Tibial nerve (tissue), 4 donors: ENCODE measurements at places on chromosomes 12 and 14.

DNA sequence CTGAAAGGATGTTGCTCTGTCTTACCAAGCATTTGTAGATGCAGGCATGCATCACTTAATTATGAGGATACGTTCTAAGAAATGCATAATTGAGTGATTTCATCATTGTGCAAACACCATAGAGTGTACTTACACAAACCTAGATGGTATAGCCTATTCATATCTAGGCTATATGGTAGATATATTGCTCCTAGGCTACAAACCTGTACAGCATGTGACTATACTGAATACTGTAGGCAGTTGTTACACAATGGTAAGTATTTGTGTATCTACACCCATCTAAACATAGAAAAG lies 75.9 kb downstream of the IFT81 start:
- no peak overlapping the region for H3K27ac ChIP-seq
- DNase-seq = no peak
- no peaks in the 10 kb centered on the region for H3K36me3 ChIP-seq
- no peaks in the 10 kb centered on the region for H3K27me3 ChIP-seq

GRCh38 chr12:5430641-5431603 lies 986 bp upstream of the NTF3 start:
- DNase-seq = no peak
- H3K27ac ChIP-seq = no peak overlapping the region
- peak overlapping the region; percentile 38 for H3K4me3 ChIP-seq
- H3K27me3 ChIP-seq = peaks cover 75% of the 10 kb centered on the region
- H3K4me1 ChIP-seq = peaks cover 4% of the 10 kb centered on the region

DNA sequence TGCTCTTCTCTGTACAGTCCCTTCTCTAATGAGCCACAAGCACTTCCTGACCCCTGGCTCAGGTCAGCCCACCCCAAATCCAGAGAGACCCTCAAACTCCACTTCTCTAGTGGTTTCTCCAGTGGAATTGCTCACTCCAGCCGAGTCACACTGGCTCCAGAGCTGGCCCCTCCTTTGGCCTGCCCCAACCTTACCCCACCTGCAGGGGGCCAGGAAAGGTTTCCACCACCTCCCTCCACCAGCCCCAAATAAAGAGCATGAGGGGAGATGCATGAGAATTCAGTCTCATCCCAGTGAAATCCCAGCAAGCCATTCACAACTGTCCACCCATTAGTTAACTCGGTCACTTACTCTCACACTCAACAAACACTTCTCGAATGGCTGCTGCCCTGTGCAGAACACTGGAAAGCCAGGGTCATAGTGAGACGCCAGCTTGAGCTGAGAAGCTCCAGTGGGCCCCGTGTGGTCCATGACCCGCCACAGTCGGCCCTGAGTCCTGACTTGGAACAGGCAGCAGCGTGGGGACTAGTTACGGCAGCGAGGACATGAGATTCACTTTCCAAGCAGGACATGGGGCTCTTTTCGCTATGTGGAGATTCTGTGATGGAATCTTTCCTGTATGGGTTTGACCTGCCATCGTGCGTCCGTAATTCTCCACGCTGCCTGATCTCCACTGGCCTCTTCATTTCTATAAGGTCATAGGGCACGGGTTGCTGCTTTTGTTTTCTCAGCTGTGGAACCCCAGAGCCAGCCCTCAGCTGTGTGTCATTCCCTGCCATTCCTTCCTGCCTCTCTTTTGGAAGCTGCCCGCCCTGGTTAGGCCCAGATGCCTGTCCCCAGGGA lies 44.2 kb downstream of the SLC6A12 start:
- no peak overlapping the region for H3K4me3 ChIP-seq
- H3K27ac ChIP-seq = no peak overlapping the region
- no peaks in the 10 kb centered on the region for H3K27me3 ChIP-seq
- H3K4me1 ChIP-seq = peaks cover 32% of the 10 kb centered on the region

DNA sequence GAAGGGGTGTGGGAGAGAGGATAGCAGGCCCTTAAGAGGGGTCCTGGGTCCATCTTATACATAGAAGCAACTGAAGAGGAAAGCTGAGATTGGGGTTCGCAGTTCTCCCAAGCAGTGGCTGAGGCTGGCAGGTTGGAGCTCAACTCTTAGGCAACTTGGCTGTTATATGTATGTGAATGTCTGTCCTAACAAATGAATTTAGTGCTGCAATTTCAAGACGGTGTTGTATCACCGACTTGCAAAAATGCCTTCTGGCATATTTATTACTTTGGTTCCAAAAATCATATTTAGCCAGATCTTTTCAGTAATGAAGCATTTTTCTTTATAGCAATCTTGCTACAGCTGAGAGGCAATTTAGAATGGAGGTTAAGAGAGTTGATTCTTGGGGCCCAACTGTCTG lies 148.3 kb downstream of the AKAP6 start:
- peaks cover 17% of the 10 kb centered on the region for H3K4me1 ChIP-seq
- no peaks in the 10 kb centered on the region for H3K27me3 ChIP-seq
- no peak for DNase-seq
- no peaks in the 10 kb centered on the region for H3K36me3 ChIP-seq

DNA sequence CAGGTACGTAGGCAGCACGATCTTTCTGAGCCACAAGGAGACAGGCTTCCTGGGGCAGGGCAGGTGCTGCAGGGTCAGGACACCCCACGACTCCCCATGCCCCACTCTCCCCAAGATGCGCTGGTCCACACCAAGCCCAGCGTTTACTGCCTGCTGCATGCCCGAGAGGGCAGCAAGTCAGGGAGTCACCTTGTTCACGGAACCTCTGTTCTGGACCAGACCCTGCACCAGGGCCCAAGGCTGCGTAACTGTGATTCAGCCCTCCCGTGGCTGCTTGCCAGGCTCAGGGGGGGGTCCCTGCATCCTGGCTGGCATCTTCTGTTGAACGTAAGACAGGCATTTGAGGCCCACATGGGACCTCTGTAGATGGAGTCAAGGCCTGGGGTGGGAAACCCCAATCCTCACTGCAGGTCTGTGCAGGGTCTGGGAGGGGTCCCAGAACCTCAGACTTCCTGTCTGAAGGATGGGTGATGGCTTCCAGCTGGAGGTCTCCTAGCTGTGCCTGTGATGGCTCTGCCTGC lies 228.6 kb upstream of the RTL1 start:
- no peak overlapping the region for H3K4me3 ChIP-seq
- no peak overlapping the region for H3K27ac ChIP-seq
- no peaks in the 10 kb centered on the region for H3K36me3 ChIP-seq

DNA sequence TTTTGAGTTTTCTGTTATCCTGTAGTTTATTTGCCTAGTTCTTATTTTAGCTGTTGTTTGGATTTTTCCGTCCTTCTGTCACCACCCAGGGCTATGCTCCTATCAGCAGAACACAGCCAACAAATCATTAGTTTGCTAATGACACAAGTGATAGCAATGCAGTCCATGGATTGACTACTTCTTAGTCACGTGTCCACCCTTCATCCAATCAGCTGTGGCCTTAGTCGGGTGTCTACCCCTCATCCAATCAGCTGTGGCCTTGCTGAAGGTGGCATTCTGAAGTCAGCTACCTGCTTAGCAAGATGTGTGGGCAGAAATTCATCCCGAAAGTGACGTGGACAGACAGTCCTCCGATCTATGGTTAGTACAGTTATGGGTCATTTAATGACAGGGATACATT lies 182.3 kb downstream of the GALC start:
- no peak for DNase-seq
- no peaks in the 10 kb centered on the region for H3K27me3 ChIP-seq
- no peak overlapping the region for H3K4me3 ChIP-seq
- no peaks in the 10 kb centered on the region for H3K4me1 ChIP-seq
- no peaks in the 10 kb centered on the region for H3K36me3 ChIP-seq

DNA sequence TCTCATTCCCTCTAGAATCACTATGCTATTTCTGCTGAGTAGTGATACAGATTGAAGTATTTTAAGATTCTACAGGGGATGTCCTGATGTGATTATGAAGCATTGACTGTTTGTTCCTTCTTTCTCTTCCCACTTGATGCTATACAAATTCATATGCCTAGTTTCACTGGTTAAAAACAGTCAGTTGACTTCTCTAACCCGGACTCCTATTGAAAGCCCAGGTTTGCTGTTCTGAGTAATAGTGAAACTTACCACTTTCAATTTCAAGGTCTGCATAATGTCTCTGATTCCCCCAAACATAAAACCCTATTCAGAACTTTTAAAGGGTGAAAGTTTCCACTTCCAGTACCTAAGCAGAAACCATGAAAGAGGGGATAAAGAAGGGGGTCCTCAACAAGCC lies 117.7 kb upstream of the RPL10L start:
- no peaks in the 10 kb centered on the region for H3K4me1 ChIP-seq
- no peak for DNase-seq
- no peak overlapping the region for H3K4me3 ChIP-seq
- H3K36me3 ChIP-seq = no peaks in the 10 kb centered on the region

GRCh38 chr14:74109369-74109768 lies 24.6 kb downstream of the LIN52 start:
- no peak overlapping the region for H3K4me3 ChIP-seq
- no peak overlapping the region for H3K27ac ChIP-seq
- peaks cover 3% of the 10 kb centered on the region for H3K36me3 ChIP-seq
- H3K4me1 ChIP-seq = no peaks in the 10 kb centered on the region

GRCh38 chr14:52801014-52801712 lies 9.8 kb upstream of the GNPNAT1 start:
- no peak overlapping the region for H3K4me3 ChIP-seq
- no peak overlapping the region for H3K27ac ChIP-seq
- H3K36me3 ChIP-seq = no peaks in the 10 kb centered on the region

DNA sequence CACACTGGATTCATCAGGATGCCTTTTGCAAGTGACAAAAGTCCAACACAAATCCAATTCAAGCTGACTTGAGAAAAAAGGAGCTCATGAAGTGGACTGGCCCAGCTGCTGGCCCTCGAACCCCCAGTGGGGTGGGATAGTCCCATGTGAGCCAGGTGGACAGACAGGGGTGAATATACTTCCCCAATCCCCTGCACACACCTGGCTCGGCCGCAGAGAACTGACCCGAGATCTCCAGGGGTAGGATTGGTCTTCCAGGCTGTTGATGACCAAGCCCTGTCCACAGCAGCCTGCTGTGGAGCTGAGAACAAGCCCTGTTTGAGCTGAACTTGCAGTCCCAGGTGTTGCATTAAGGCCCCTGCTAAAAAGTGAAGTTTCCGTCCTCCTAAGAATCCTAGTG lies 56.2 kb downstream of the TPCN1 start:
- no peak for DNase-seq
- no peak overlapping the region for H3K27ac ChIP-seq
- no peak overlapping the region for H3K4me3 ChIP-seq
- peaks cover 11% of the 10 kb centered on the region for H3K4me1 ChIP-seq
- no peaks in the 10 kb centered on the region for H3K27me3 ChIP-seq

GRCh38 chr14:64674829-64675228 lies 29.4 kb upstream of the PLEKHG3 start:
- no peak for DNase-seq
- H3K27me3 ChIP-seq = no peaks in the 10 kb centered on the region
- H3K36me3 ChIP-seq = no peaks in the 10 kb centered on the region
- no peak overlapping the region for H3K27ac ChIP-seq

- no peaks in the 10 kb centered on the region for H3K27me3 ChIP-seq
- H3K4me1 ChIP-seq = no peaks in the 10 kb centered on the region
Observed at GRCh38 chr12:81705586-81705985, 53.6 kb downstream of the PPFIA2 start.

GRCh38 chr12:40436564-40436963 lies 211.8 kb downstream of the LRRK2 start:
- no peak overlapping the region for H3K4me3 ChIP-seq
- no peaks in the 10 kb centered on the region for H3K27me3 ChIP-seq
- no peaks in the 10 kb centered on the region for H3K36me3 ChIP-seq
- DNase-seq = no peak
- no peaks in the 10 kb centered on the region for H3K4me1 ChIP-seq

- no peak overlapping the region for H3K27ac ChIP-seq
- H3K36me3 ChIP-seq = no peaks in the 10 kb centered on the region
- H3K27me3 ChIP-seq = no peaks in the 10 kb centered on the region
- no peak for DNase-seq
Observed at GRCh38 chr14:106679776-106680175, 1153.4 kb downstream of the TMEM121 start.

- H3K4me1 ChIP-seq = no peaks in the 10 kb centered on the region
- no peaks in the 10 kb centered on the region for H3K36me3 ChIP-seq
- H3K27me3 ChIP-seq = no peaks in the 10 kb centered on the region
- H3K4me3 ChIP-seq = no peak overlapping the region
Observed at GRCh38 chr12:100995201-100995600, 200.6 kb downstream of the ANO4 start.

DNA sequence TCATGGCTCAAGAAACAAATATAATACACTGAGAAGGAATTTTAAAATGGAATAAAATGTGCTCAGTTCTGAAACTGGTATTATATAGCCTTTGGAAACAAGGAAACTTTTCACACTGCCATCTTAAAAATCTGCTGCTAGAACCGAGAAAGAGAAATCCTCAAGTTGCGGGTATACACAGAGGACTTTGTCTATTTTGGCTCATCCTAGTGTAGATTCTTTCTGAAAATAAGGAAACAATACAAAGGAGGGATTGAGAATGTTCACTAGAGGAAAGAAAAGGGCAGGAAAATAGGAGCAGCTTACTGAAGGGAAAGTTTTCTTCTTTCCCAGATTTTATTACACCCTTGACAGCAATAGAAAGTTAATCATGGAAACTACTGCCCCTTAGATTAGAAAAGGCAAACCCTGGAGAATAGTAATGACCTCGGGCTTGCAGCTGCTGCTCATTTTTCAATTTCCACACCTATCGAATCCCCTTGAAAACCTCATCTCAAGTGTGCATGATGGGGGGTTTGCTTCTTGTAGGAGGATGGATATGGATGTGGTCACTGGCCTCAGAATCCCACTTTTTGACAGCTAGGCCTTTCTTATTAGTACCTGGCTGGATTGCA lies 104.6 kb downstream of the DAAM1 start:
- DNase-seq = no peak
- H3K27me3 ChIP-seq = no peaks in the 10 kb centered on the region
- no peaks in the 10 kb centered on the region for H3K4me1 ChIP-seq
- H3K4me3 ChIP-seq = no peak overlapping the region
- H3K36me3 ChIP-seq = no peaks in the 10 kb centered on the region

- H3K4me3 ChIP-seq = no peak overlapping the region
- peaks cover 27% of the 10 kb centered on the region for H3K4me1 ChIP-seq
- DNase-seq = no peak
- H3K36me3 ChIP-seq = no peaks in the 10 kb centered on the region
- H3K27ac ChIP-seq = no peak overlapping the region
Observed at GRCh38 chr12:116861320-116861719, 19.9 kb downstream of the HRK start.

DNA sequence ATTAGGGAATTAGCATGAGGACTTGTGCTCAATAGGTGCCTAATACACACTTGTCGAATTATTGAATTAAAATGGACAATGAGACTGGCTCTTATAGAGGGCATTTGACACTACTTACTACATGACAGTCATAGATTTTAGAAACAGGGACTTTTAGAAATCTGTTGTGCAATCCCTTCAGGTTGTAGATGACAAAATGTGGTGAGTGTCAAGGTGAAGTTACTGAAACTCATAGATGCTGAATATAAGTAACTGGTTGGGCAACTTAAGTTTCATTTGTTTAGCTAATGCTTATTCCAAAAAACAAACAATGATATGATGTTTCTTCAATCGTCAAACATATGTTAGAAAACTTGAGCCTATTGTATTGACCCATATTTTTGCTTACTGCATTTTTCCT lies 12.9 kb upstream of the PEX5 start:
- H3K27ac ChIP-seq = no peak overlapping the region
- DNase-seq = no peak
- H3K4me1 ChIP-seq = no peaks in the 10 kb centered on the region
- no peaks in the 10 kb centered on the region for H3K27me3 ChIP-seq
- no peak overlapping the region for H3K4me3 ChIP-seq
